ENCODE measurements at places on chromosomes 11 and 22. TPM values are rescaled to one million over a fixed set of nuclear protein-coding genes. Genes with fewer than 3 reads are reported as not detected.

- DNase-seq = no peak
Observed at GRCh38 chr22:39967996-39968972, 8.1 kb downstream of the TMA7B start.

DNA sequence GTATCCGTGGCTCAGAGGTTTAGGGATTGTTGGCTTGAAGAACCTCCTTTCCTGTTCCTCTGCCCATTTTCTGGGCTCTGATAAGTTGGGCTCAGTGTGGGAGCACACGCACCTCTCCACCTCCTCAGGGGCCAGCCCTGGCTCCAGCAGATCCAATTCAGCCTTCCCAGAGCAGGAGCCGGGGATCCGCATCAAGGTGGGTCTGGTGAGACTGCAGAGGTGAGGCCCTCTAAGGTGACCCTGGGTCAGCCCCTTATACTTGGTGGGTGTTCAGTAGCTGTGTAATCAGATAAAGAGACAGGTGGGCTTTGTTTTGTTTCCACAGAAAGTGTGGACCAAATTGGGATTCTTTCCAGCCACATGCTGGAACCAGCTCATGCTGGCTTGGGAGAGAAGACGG, 1466.0 kb downstream of the TBC1D22A start:
- DNase-seq = no peak

DNA sequence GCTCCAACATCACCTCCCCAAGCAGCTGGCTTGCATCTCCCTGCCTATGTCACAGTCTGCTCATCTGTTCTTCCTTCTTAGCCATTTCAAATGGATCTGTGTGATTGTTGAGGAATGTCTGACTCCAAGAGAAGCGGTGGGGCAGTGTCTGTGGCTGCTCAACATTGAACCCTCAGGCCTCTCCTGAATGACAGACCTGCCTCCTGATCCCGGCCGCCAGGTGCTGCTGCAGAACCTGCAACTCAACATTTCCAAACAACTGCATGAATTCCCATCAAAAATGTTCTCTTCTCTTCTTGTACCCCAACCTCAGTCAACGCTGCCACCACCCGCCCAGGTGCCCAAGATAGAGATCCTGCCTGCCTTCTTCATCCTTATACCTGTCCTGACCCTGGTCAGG, 132.5 kb downstream of the FBXO7 start:
- peak; percentile 37 for DNase-seq

PES1 gene
- total RNA-seq = 48.2 TPM

DDX6 gene
- total RNA-seq = 104 TPM

- DNase-seq = no peak
Observed at GRCh38 chr11:31443802-31444201, 65.6 kb downstream of the IMMP1L start.

GRCh38 chr11:72377596-72377995, 56.7 kb downstream of the CLPB start:
- DNase-seq = no peak

- peak; percentile 95 for DNase-seq
Observed at GRCh38 chr11:117807482-117808327, 10.7 kb upstream of the DSCAML1 start.

MEI1 gene
- 4.3 TPM for total RNA-seq

- no peak for DNase-seq
Observed at GRCh38 chr11:68040957-68041591, 2.2 kb downstream of the TCIRG1 start.

FGF4 gene
- total RNA-seq = not detected

OR11H1 gene
- not detected for total RNA-seq

DNA sequence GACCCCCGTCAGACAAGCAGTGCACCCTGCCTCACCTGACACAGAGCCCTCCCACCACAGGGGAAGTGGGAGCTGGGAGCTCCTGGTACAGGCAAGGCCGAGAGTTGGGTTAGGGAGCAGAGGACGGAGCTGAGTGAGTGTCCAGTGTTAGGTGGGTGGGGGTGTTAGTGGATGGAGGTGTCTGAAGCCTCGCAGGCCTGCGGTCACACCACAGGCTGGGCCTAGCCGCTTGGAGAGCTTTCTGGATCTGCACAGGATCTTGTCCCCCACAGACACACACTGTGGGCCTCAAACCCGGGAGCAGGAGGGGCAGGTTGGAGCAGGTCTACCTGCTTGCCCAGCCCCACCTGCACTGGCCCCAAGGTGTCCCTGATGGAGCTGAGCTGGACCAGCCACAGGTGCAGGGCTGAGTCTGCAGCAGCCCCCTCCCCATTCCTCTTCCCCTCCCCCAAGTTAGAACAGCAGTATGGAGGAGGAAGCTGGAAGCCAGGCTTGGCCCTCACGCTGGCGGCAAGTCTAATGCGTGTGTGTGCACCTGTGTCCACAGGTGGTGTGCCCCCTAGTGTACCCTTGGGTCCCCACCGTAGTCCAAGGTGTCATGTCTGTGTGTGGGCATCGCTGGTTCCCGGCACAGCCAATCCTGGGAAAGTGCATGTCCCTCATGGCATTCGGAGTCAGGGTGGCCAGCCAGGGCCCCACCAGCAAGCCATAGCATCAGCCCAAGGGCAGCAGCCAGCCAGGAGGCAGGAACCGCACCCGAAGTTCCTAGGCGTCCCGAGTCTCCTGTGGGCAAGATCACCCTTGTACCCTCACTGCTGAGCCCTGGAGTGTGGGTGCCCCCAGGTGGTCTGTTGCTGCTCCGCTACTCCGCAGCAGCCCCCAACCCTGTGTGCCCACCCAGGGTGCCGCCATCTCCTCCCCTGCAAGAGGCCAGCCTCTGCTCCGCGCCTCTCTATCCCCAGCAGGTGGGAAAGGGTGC, 2.0 kb upstream of the GATD1 start:
- DNase-seq = no peak

DNA sequence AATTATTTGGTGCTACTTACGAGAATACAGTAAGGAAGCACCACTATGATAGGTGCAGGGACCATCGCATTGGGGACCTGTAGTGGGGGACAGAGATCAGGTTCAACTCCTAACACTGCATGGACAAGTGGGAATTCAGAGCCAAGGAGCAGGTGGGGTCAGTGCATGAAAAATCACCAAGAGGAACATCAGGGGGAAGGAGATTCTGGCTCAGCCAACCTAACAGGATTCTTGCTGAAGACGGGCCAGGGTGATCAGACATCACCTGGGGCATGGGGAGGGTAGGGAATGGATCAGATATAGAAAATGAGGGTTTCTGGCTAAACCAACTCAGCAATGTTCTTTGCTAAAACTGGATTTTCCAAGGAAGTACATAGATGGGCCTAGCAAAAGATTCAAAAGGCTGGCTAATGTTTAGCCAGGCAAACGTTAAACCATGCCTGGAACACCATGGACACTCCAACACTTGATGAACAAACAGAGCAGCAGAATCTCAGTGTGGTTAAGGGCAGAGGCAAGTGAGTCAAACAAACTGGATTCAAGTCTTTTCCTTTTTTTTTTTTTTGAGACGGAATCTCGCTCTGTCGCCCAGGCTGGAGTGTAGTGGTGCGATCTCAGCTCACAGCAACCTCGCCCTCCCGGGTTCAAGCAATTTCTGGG, 70.0 kb downstream of the MICAL3 start:
- DNase-seq = no peak

- no peak for DNase-seq
Observed at GRCh38 chr22:17802411-17802810, 28.1 kb upstream of the BID start.

DNA sequence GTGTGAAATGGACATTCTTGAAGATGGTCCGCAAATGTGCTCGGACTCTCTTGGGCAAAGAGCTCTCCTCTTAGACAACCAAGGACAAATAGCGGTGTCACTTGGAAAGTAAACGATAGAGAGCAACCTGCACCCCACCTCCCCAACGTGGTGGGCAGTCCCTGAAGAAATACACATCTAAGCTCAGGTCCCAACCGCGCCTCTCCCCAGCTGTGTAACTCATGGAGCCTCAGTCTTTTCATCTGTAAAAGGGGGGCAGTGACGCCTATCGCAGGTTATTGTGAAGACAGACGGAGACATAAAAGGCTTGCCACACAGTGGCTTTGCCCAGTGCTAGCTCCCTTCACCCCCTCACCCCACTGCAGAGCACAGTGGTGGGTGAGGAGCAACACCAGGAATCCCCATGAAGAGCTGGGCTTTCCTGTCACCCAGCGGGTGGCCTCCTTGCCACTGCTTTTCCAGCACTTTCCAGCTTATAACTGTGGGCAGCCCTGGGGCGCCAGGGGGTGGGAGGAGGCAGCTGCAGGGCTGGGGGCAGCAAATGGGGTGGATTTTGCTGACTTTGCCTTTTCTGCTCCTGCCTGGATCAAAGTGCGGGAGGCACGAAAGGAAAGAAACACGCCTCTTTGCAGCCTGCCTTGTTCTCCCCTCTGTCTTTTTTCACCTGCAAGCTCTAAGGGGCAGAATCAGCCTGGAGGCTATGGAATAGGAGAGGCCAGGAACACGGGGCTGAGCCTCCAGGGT, 73.7 kb upstream of the TSPAN18 start:
- DNase-seq = no peak

DNA sequence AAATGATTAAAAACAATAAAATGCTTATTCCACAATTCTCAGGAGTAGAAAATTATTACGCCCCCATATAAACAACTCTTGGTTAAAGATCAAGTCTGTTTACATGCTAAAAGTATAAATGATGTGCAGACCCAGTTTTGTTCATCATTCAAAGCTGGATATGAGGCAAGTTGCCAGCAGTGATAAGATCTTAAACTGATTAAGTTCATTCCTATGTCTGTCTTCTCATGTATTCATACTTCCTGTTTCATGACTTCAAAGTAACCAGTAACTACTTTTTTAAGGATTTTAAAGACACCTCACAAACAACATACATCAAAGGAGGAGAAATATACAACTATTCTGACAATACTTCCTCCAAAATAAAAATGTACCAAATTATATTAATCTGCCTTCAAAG, 55.0 kb upstream of the ARHGAP32 start:
- no peak for DNase-seq

DNA sequence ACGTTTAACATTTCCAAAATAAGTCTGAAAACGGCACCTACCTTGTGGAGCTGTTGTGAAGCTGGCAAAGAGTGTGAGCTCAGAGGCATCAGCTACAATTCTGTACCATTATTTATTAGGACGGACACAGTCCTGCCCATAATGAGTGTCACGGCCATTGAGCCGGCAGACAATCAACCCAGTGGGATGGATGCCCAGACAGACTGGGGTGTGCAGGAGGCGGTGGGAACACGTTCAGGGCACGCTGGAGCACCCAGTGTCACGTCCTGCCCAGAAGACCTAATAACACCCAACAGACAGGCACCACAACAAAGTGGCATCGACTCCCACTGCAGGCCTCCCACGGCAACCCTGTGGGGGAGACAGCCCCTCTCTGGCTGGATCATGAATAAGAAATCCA, 34.5 kb downstream of the TPST2 start:
- no peak for DNase-seq
